ELF-1 (cell line): ENCODE measurements at places on chromosomes 3 and 15.

DNA sequence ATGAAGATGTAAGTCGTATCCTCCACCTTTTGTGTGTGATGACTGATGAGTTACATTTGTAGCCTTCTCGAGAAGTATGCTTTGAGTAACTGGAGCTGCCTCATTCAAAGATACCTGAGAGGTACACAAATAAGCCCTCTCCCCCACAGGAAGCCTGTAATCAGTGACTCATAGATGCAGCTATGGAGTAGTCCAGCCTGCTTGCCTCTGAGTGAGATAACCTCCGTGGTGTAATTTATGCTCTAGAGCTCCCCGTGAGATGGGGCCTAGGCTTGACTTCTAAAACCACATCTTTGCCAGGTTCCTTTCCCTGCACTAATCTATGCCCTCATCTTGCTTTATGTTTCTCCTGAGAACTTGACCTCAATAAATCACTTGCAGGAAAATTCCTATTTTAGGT is 291.7 kb downstream of the SUCLG2 start:
- no peak for DNase-seq

DNA sequence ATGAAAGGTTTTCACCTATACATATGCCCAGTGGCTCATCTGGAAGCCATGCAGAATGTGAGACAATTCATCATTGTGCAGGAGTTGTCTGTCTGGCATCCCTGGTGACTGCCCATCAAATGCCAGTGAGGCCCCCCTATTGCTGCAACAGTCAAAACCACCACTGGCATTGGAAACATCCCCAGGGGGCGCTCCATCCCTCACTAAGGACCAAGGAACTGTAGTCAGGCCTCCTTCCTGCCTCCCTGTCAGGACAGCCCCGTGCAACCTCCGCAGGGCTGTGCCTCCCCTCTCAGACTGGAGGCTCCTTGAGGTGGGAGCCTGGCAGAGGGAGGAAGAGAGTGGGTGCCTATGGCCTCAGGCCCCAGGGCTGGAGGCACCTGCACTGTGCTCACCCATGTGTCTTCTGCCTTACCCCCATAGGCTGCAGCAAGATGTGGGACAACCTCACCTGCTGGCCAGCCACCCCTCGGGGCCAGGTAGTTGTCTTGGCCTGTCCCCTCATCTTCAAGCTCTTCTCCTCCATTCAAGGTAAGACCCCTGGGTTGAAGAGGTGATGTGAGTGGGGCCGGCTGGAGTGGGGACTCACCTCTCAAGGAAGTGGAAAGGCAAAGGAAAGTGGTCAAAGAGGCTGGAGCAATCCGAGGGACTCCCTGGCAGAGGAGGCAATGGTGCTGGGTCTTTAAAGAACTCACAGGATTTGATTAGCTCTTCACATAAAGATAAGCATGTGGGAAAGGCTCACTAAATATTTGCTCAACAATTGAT is 16.5 kb downstream of the VIPR1 start:
- DNase-seq: peak; percentile 32

GRCh38 chr3:49313896-49314688 is 25.8 kb downstream of the USP4 start:
- no peak for DNase-seq

DNA sequence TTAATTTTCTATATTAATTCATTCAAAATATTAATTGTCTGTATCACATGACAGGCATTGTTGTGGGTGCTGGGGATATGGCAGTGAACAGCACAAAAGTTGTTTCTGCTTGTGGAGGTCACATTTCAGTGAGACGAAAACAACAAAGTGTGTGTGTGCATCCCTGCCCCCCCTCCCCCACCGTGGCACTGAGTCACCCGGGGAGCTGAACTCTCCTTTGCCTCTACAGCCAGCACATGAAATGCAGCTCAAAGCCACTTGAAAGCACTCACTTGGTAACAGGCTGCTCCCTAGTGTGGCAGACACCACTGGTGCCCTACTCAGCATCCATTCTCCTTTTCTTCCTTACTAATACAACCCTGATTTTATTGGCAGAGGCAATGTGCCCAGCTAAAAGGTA is 16.9 kb upstream of the SCAMP5 start:
- DNase-seq: no peak

DNA sequence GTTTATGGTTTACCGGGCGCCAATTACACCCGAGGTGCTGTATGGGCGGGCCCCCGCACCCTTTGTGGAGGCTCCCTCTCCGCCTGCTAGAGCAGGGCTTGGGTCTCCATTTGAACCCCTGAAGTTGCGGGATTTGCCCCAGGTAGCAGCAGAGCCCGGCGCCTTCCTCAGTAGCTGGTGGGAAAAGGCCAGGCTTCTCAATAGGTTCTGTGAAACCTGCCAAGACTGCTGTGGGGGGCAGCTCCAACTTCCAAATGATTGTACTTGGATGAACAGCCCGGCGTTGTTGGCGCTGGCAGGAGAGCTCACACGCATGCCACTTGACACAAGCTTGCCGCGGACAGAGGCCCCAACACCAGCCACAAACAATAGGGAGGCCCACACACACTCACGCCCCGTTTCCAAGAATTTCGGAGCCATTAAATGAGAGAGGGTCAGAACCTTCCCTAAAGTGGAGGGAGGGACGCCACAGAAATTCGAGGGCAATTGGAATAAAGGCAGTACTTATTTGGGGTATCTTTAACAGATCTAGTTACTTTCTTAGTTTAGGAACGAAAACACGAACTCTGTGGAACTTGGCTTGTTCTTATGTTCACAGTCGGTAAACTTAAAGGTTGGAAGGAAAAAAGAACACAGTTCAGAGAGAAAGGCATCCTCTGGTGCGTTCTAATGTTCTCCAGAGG is 1.4 kb downstream of the EPHB3 start:
- no peak for DNase-seq

DNA sequence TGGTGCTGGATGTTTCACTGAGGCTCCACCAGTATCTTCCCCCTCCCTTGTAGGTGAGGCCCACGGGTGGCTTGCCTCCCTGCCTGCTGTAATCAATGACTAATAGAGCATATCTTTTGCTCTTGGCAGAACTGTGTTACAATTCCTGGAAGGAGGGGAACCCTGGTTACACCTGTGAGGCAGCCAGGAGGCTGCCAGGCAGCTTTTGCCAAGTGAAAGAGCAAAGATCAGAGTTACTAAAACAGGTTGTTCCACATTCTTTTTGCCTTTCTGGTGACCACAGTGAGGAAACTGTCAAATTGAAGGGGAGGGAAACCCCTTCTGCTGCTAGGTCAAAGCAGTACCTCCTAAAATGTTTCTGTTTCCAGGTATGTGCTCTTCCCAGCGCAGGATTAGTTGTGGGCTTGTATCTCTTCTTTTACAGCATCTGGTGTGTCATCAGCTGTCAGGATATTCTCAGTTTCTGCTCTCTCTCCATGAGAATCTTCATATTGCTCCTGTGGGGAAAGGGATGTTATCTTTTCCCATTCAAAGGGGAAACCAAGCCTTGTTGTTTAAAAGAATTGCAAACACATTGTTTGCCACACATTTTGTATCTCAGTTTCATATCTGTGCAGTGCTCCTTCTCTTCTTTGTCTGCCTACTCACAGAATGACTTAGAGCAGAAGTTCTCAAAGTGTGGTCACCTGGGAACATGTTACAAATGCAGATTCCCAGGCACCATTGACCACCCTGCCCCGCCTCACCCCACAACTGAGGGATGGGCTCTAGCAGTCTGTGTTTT is 137.4 kb upstream of the UMPS start:
- peak; percentile 87 for DNase-seq

- no peak for DNase-seq
Measured at GRCh38 chr3:187958432-187959003, 195.4 kb upstream of the LPP start.

DNA sequence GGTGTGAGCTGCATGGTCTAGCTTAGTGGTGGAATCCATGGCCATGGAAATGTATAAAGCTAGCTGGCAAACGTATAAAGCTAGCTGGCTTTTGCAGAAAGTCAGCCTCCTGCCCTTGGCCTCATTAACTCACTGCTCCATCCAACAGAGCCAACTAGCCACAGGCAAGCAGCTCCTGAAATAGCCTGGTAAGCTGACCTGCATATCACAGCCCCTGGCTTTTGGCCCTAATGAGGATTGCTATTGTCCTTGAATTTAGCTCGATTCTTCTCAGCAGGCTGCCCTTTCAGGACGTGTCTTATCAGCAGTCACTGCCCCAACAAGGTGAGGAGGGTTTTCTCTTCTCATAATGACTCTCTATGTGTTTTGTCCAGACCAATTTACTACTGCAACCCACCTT is 446.8 kb downstream of the WDR72 start:
- peak; percentile 2 for DNase-seq

- no peak for DNase-seq
Measured at GRCh38 chr3:194880940-194881925, 195.6 kb downstream of the FAM43A start.

GRCh38 chr15:65730549-65731172 is 61.4 kb downstream of the DENND4A start:
- no peak for DNase-seq

- DNase-seq: no peak
Measured at GRCh38 chr3:122232485-122232884, 49.0 kb downstream of the CASR start.

DNA sequence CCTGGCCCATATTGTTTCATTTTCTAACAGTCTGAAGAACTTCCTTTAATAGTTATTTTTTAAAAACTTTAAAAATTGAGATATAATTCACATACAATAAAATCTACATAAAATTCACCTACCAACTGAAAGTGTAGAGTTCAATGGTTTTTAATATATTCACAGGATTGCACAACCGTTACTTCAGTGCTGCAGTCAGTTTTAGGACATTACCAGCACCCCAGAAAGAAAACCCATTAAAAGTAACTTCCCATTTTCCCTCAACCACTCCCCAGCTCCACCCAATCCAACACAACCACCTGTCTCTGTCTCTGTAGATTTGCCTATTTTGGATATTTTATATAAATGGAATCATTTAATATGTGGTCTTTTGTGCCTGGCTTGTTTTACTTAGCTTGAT is 29.6 kb downstream of the MGA start:
- DNase-seq: no peak

DNA sequence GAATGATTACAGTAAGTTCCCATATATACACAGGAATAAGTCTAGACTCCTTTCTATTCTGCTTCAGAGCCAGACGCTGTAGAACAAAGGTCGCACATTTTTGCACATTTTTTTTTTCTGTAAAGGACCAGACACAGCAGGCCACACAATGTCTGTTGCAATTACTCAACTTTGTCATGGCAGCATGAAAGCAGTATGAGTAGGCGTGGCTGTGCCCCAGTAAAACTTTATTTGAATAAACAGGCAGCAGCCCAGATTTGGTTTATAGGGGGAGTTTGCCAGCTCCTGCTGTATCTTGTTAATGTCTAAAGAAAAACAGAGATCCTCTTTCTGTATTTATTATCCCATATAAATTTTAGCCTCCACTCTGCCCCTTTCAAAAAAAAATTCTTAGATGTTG is 708.3 kb downstream of the FHIT start:
- no peak for DNase-seq

- DNase-seq: no peak
Measured at GRCh38 chr15:67807141-67807540, 18.2 kb upstream of the SKOR1 start.

- DNase-seq: no peak
Measured at GRCh38 chr3:103052236-103052830, 617.5 kb downstream of the ZPLD1 start.

DNA sequence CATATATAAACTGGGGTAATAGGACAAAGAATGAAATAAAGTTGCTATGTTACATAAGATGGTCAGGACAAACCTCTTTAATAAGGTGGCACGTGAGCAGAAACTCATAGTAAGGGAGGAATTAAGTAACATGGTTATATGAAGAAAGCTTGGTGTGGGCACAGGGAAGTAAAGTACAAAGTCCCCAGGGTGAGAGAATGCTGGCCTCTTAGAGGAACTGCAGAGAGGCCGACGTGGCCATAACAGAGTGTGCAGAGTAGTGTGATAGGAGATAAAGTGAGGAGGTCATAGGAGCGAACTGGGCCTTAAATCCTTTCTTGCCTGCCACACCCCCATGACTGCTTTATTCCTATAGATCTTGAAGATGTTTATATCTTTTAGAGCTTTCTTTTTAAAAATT is 17.4 kb upstream of the RBMS3 start:
- no peak for DNase-seq

DNA sequence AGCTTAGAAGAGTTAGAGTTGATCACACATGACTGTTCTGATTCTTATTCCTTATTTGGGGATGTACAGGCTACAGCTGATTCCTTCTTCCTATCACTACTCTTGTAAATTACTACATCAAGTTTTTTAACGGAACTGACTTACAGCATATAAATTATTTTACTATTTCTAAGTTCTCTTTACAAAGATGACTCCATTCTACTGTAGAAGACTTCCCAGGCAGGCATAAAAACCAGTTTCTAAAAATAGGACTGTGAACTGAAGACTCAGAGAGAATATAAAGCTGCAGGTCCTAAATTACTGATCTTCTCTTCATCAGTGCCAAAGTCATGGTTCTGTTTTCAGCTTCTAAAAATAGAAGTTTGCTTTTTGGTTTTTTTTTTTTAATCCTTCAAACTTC is 38.9 kb downstream of the ANO10 start:
- no peak for DNase-seq

DNA sequence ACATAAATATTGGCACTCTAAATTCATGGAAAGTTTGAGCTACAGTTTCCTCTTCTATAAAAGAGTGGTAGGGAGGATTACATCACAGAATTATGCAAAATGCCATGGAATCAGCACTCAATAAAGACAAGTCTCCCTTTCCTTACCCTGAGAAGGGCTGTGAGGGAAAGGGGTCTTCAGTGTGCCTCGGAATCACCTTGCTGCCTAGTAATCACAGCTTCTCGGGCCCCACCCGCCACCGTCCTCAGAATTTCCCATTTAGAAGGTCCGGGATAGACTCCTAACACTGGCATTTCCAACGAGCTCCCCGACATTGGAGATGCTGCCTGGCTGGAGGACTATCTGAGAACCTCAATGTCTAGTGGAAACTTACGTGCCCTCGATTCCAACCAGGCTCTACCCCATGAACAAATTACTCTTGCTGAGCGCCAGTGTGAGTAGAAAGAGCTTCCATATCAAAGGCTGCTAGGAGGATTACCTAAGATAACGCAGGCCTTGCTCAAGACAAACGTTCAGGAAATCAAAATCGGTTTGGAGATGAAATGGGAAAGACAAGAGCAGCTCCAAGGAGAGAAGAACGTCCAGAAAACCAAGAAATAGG is 92.1 kb upstream of the CHD2 start:
- DNase-seq: peak; percentile 44

DNA sequence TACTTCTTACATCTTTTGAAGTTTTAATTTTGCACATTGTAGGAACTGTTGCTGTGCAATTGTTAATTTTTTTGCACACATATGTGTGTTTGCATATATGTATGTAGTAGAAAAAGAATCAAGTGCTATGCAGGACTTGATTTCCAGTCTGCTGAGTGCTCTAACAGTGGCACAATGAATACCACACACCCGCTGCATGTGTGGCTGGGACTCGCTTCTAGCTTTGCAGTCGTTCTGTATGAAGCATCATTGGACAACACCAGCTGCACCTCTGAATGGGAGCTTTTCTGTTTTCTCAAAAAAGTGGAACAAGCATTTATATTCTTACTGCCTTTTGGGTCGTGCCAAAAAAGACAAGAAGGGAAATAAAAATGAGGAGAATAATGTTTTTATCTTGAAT is 564.7 kb downstream of the FOXP1 start:
- no peak for DNase-seq
